T-helper 9 cell (primary cell): ENCODE measurements at places on chromosomes 13 and 19.

DNA sequence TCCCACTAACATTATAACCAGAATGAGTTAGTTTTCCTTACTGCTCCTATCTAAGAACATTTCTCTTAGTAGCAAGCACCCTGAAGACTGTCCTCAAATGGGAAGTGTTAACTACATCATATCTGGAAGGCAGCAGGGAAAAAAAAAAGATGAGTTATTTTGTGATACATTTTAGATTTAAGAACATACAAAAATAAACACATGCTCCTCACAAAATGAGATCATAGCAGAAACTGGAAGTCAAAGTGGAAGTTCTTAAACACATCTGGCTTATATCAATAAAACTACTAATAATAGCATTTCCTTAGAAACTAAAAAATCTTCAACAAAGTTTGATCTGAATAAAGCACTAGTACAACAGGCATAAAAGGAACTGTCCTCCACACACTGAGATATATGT is 70.4 kb downstream of the SLITRK6 start:
- no peak for DNase-seq

- no peak for DNase-seq
Observed at GRCh38 chr19:2507109-2507508, 31.2 kb downstream of the GADD45B start.

DNA sequence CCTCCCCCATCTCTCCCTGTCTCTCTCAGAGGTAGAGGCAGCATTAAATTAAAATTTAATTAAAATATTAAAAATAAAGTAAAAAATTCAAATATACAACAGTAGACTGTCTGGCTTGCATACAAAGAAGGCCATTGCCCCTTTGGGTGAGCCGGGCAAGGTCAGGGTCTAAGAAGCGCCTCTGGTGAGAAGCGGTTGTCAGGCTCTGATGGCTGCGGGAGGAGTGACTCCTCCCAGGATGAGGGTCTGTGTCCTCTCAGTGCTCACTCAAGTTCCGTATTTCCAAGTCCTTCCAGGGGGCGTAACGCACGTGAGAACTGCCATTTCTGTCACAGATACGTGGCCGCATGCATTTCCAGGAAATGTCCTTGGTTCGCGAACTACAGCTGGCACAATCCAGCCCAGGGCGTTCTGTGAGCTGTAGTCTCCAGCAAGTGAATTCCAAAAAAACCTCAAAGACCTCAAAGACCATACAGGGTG is 737 bp upstream of the ZNF181 start:
- no peak for DNase-seq

DNA sequence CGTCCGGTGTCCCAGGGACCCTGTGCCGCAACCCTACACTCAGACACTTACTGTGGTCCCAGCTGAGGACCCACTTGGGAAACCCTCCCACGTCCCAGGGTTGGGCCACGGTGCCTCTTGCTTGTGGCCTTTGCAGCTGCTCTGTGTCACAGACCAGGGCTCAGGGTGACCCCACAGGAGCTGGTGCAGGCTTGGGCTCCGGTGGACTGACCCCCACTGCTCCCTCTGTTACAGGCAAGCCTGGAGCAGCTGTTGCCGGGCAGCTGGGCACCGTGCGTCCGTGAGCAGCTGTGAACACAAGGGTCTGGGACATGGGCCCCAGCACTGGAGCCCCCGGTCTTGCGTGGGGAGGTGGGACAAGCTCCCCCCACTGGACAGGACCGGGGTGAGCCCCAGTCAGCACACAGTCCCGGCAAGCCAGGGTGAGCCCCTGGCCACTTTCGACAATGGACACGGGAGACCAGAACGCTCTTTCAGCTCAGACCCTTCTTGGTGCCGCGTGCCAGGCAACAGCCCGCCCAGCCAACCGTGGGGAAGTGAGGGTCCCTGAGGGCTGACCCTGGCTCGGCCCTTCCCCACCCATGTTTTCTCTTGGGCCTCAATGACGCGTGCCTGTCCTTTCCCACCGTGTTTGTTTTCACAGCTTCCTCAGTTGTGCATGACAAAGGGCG is 65.7 kb upstream of the C13orf46 start:
- no peak for DNase-seq

GRCh38 chr19:5040544-5041167 is 71.7 kb downstream of the KDM4B start:
- DNase-seq = no peak

GRCh38 chr13:103471896-103472295 is 405.7 kb upstream of the SLC10A2 start:
- no peak for DNase-seq

DNA sequence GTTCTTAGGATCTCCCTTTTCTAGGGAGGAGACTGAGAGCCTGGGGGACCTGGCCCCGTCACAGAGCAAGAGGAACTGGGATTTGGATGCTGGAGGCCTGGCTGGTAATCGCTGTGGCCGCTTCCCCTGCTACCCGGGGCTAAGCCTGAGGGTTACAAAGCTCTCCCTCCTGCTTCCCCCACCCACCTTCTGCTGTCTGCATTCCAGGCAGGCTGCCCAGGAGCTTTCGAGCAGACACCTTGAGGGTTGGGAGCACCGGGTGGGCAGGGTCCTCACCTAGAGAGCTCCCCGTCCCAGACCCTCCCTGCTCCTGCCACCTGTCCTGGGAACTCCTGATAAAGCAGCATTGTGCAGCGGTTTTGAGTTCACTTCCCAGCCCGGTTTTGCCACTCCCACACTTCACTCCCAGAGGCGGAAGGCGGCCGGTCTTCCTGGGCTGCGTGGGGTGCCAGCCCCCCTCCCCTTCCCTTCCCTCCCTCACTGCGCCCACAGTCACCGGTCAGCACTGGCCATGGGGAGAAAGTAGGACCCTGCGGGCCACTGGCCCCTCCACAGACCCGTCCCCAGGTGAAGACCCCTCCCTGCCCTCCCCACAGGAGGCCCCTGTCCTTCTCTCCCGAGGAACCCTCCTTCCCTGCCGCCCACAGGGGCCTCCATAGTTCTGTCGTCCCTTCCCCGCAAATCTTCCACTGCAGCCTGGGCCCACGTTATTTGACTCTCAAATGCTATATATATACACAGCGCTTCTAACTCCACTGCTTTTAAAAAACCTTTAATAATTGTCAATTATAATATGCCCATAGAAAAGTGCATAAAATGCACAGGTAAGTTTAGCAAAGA is 8.1 kb downstream of the PAK4 start:
- DNase-seq = no peak

DNA sequence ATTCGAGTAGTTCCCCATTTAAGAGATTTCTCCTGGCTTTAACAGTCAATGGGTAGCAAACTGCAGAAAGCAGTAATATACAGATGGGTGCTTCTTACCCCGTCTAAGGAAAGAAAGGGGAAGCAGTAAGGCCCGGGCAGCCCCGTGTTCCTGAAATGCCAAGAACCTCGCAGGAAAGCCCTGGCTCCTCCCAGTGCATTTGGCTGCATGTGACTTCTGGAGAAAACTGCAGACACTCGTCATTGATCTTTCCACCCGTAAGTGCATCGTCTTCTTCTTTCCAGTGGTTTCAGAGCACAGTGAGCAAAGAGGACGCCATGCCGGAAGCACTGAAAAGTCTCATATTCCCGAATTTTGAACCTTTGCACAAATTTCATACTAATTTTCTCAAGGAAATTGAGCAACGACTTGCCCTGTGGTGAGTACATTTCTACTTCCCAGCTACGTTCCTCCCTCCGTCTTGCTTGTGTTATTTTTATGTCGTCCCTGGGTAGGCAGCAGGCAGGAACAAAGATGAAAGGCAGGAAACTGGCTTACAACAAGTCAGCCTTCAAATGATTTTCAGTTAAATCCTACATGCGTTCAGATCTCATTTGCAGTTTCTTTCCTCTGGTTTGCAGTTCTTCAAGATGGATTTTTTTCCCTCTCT is 165.2 kb downstream of the STK24 start:
- DNase-seq = no peak

- DNase-seq = no peak
Observed at GRCh38 chr13:78192716-78193115, 274.1 kb upstream of the EDNRB start.

DNA sequence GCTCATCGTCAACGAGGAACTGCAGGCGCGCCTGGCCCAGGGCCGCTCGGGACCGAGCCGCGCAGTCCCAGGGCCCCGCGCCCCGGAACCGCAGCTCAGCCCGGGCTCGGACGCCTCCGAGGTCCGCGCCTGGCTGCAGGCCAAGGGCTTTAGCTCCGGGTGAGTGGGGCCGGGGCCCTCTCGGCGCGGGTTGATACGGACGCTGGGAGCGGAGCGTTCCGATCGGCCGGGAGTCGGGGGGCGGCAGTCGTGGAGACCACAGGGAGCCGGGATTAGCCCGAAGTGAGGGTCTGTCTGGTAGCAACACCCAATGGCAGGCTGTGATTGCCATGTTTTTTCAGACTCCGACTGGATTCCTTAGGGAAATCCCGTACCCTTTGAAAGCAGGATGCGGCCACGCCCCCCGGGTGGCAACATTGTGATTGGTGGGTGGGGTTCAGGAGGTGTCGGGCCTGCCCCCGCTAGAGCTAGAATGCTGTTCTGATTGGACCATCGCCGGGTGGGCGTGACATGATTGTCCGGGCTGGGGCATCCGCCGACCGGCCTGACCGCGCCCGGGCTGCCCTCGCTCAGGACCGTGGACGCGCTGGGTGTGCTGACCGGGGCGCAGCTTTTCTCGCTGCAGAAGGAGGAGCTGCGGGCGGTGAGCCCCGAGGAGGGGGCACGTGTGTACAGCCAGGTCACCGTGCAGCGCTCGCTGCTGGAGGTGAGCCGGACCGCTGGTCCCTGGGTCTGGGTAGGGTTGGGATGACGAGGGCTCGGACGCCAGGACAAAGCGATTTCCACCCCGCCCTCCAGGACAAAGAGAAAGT is 11.3 kb downstream of the EPS8L1 start:
- no peak for DNase-seq

- DNase-seq = peak; percentile 17
Observed at GRCh38 chr19:7191946-7192691, 102.1 kb downstream of the INSR start.

DNA sequence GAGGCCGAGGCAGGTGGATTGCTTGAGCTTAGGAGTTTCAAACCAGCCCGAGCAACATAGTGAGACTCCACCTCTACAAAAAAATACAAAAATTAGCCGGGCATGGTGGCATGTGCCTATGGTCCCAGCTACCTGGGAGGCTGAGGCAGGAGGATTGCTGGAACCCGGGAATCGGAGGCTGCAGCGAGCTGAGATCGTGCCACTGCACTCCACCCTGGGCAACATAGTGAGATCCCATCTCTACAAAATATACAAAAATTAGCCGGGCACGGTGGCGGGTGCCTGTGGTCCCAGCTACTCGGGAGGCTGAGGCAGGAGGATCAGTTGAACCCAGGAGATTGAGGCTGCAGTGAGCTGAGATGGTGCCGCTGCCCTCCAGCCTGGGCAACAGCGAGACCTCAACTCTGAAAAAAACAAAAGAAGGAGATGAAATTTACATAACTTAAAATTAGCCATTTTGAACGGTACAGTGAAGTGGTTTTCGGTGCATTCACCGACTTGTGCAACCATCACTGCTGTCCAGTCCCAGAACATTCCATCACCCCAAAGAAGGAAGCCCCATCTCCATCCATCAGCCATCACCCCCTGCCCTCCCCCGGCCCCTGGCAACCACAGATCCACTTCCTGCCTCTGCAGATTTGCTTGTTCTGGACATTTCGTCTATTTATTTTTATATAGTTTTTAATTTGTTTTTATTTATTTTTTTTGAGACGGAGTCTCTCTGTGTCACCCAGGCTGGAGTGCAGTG is 1.6 kb upstream of the AZU1 start:
- DNase-seq = no peak

DNA sequence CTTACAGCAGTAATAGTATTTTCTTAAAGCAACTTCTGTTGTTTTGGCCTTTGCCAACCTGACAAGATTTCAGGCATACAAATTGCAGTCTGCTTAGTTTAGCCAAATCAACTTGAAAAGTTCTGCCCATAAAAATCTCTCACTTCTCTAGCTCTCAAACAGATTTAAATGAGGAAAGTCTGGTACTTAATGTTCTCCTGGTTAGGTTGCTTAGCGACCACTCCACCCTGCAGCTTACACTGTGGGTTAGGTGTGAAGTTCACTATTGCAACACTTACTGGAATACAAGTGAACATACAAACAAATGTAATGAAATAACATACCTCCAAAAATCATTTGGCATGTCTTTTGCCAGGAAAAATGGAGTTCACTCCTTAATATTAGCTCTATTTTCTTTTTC is 178.7 kb upstream of the PCDH9 start:
- DNase-seq = no peak

GRCh38 chr19:18156841-18157464 is 4.0 kb downstream of the PIK3R2 start:
- no peak for DNase-seq

GRCh38 chr19:46533621-46534081 is 38.0 kb upstream of the PNMA8B start:
- no peak for DNase-seq

- DNase-seq = no peak
Observed at GRCh38 chr13:112573710-112574109, 14.2 kb downstream of the TUBGCP3 start.

DNA sequence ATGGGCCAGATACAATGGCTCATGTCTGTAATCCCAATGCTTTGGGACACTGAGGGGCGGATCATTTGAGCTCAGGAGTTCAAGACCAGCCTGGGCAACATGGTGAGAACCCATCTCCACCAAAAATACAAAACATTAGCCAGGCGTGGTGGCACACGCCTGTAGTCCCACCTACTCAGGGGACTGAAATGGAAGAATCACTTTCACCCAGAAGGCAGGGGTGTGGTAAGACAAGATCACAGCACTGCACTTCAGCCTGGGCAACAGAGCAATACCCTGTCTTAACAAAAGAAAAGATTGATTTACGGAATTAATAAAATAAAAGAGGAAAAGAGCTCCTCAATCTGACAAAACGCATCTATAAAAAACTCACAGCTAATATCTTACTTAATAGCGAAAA is 22.7 kb downstream of the USP12 start:
- no peak for DNase-seq

DNA sequence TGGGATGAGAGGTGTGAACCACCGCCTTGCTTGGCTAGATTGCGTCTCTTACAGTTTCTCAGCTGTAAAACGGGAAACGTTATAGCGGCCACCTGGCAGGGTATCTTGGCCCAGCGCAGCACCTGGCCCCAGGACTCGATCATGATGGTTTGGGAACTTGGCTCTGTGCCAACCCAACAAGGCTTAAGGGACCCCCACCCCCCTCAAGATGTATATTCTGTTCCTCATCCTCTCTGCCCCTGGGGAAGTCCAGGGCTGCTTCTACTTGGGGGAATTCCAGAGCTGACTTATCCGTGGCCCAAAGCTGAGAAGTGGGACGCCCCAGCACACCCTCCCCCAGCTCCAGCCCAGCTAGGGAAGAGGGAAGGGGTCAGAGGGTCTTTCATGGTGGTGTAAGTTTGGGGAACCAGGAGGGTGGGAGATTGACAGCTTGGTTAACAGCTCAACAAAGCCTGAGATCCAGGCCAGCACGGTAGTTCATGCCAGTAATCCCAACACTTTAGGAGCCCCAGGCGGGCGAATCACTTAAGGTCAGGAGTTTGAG is 695 bp downstream of the ICAM1 start:
- peak; percentile 37 for DNase-seq

GRCh38 chr13:72559716-72560115 is 167.7 kb downstream of the MZT1 start:
- no peak for DNase-seq
